ENCODE measurements at places on chromosomes 7 and 10.

GRCh38 chr10:102918817-102919245 is 737 bp downstream of the CNNM2 start:
- DNase-seq = no peak

DNA sequence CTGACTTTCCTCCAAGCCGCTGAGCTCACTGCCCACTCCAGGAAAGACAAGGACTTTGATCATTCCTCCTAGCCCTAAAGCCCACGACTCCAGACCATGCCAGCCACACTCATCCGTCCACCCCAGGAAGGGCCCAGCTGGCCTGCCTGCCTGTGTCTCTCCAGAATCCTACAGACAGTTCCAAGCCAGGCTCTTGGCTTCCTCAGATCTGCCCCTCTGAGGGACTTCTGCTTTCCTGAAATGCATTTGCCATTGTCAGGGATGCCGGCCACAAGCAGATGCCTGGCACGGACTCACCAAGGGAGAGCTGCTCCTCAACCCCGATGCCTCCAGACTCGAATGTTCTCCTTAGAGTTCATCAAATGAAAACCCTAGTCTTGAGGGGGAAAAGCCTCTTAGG is 155.8 kb downstream of the OAT start:
- DNase-seq = no peak

- DNase-seq = no peak
These were observed 8.9 kb upstream of the LRRC18 start for GRCh38 chr10:48948470-48949037.

DNA sequence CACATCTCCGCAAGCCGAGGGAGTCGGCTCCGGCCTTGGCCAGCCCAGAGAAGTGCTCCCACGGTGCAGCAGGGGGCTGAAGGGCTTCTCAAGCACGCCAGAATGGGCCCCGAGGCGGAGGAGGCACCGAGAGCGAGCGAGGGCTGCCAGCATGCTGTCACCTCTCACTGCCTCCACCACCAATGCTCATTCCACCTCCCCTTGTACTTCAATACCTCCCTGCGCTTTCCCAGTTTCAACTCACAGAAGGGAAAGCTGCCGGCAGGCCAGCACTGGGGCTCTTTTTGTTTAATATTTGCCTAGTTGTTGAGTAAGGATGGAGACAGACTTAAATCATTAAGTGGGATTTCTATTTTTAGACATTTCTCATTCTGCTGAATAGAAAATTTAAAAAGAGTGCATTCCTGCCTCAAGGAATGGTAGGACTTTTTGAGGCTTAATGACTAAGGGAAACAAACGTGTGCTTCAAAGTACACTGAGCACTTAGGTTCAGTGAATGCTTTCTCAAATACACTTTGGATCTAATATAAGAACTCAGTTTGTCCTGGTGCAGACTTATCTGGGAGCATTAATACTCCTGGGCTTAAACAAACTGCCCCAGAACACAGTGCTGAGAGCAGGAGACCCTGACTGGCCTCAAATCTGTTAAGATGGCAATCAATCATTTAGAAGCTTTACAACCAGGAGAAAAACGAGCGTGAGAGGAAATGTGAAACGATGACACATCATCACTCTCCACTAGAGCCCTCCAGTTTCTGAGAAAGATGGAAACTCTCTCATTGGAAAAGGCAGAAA is 131.2 kb downstream of the RALA start:
- no peak for DNase-seq

DNA sequence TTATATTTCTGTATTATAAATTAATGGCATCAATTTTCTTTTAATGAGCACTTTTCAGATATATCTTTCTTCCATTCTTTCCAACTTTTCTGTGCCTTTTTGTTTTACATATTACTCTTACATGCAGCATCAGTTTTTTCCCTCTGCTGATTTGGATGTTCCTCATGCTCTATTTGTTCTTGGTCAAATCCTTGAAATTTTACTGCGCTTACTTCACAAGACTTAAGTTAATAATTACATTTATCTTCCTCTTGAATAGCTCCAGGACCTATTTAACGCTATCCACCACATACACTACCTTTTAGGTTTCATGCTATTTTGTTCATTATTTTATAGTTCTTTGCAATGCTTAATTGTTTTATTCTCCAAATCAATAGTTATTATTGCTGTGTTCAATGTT is 97.6 kb upstream of the CTTNBP2 start:
- DNase-seq = no peak

GRCh38 chr10:69960606-69960987 is 92.0 kb upstream of the MACROH2A2 start:
- DNase-seq = no peak

DNA sequence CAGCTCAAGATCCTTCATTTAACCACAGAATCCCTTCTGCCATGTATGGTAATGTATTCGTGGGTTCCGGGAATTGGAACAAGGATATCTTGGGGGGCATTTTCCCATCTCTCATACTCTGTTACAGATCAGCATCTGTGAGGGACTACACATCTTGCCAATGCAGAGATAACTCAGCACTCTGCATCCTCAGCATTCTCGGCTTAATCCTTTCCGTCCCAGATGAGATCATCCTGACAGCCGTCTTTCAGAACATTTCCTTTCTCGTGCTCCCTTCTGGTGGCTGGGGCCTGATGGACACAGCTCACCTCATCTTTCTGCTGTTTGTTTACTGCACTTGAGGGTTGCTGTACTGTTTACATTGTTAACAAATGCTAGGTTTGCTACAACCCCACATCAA is 25.3 kb downstream of the FKBP6 start:
- no peak for DNase-seq

GRCh38 chr7:107035446-107035845 is 9.1 kb upstream of the PRKAR2B start:
- no peak for DNase-seq

GRCh38 chr7:486216-486743 is 33.4 kb downstream of the PDGFA start:
- no peak for DNase-seq

DNA sequence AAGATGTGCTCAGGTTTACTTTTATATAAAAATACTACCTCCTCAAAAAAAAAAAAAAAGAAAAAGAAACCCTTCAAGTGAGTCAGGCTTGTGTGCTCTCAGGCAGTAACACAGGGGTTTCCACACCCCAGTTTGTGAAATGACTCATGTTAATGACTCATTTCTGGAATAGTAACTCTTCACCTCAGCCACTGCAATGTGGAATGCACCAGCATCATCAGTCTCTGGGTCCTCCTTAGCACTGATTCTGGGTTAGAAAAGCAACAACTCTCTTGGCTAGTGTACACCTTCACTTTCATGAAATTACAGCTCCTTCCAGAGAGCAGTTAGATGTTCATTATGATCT is 110.6 kb downstream of the EMX2 start:
- no peak for DNase-seq

DNA sequence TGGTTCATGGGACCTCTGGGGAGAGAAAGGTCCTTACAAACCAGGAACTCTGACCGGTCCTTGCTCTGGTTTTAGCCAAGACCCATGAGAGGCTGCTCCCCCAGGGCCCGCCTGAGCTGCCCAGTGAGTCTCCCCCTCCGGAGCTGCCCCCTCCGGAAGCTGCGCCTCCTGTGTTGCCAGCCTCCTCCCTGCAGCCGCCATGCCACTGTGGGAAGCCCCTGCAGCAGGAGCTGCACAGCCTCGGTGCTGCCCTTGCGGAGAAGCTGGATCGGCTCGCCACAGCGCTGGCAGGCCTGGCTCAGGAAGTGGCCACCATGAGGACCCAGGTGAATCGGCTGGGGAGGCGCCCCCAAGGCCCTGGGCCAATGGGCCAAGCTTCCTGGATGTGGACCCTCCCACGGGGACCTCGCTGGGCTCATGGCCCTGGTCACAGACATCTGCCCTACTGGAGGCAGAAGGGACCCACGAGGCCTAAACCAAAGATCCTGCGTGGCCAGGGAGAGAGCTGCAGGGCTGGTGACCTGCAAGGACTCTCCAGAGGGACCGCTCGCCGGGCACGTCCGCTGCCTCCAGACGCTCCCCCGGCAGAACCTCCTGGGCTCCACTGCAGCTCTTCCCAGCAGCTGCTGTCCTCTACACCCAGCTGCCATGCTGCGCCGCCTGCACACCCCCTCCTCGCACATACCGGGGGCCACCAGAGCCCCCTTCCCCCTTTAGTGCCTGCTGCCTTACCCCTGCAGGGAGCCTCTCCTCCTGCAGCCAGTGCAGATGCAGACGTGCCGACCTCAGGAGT is 40.1 kb downstream of the ZNF467 start:
- no peak for DNase-seq

DNA sequence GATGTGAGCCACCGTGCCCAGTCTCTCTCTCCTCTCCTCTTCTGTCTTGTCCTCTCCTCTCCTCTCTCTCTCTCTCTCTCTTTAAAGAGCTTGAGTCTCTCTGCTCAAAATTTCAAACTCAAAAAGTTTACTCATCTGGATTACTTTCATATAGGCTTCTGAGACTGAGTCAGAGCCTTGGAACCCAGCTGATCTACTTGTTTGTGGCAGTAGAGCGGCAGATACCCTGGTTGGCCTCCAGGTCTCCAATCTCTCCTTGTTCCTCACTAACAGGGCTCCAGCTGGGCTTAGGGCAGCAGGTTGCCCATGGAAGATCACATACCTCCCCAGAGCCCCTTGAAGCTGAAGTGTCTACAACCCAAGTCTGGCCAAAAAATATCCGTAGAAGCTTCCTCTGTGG is 51.0 kb downstream of the HHEX start:
- no peak for DNase-seq

DNA sequence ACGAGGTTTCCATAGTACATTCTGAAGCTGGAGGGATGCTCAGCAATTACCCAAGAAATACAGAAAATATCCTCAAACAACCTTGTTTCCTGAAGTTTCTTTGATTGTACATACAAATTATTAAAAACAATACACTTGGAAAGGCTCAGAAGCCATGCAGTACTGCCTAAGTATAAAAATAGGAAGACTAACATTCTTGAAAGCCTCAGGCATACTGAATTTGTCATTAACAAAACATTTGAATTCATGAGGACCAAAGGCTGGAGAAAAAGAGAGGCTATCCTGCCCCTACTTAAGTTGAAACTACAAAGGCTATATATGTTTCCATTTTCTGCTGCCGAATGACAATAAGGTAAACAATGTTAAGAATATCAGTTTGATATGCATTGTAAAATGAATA is 54.3 kb upstream of the SGCE start:
- no peak for DNase-seq

DNA sequence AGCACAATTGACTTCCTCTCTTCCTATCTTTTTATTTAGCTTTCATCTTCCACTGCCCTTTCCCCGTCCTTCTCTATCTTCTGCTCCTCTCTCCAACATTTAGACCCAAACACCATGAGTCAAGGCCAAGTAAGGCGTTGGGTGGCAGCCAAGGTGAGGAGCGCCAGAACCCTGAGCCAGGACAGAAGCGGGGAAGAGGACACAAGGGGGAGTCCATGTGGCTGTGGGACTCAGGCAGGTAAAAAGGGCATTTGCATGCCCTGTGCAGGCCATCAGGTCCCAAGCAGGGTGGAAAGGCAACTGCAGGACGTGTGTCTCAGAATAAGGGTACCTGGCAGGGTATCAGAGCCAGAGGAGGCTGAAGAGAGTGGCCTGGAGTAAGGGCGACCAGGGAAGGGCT is 192.4 kb upstream of the PFKP start:
- no peak for DNase-seq

GRCh38 chr7:55019191-55019690 is 424 bp downstream of the EGFR start:
- no peak for DNase-seq

- no peak for DNase-seq
These were observed 497 bp upstream of the RAB11FIP2 start for GRCh38 chr10:118047157-118047719.

GRCh38 chr10:5588603-5589002 is 63.8 kb downstream of the CALML3 start:
- no peak for DNase-seq

GRCh38 chr10:52658112-52658511 is 114.5 kb downstream of the MBL2 start:
- no peak for DNase-seq

GRCh38 chr10:287026-287709 is 151.9 kb downstream of the ZMYND11 start:
- DNase-seq = no peak

DNA sequence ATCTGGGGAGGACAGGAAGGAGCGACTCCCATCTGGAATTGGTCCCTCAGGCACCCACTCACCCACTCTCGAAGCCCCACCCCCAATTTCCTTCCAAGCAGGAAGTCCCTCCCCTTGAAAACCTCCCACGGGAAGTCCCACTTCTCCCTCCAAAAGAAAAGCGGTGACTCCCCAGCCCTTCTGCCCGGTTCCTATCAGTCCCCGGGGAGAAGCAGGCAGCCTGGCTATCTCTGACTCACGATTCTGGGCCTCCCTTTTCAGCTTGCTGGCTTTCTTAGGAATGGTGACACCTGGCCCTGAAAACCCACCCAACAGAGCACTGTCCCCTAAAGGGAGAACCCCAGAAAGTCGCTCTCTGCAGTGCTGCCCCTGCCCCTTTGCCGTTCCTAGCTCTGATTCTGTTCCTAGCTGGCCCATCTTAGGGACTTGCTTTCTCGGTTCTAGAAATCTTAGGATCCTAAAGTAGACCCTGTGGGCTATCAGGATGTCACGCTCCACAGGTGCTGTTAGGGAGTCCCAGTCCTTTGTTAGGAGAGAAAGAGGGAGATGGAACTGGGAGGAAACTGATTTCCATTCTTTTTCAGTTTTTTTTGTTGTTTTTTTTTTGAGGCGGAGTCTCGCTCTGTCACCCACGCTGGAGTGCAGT is 6.0 kb downstream of the TSC22D4 start:
- DNase-seq = no peak

- no peak for DNase-seq
These were observed 62.9 kb upstream of the FAM133B start for GRCh38 chr7:92653136-92653535.

DNA sequence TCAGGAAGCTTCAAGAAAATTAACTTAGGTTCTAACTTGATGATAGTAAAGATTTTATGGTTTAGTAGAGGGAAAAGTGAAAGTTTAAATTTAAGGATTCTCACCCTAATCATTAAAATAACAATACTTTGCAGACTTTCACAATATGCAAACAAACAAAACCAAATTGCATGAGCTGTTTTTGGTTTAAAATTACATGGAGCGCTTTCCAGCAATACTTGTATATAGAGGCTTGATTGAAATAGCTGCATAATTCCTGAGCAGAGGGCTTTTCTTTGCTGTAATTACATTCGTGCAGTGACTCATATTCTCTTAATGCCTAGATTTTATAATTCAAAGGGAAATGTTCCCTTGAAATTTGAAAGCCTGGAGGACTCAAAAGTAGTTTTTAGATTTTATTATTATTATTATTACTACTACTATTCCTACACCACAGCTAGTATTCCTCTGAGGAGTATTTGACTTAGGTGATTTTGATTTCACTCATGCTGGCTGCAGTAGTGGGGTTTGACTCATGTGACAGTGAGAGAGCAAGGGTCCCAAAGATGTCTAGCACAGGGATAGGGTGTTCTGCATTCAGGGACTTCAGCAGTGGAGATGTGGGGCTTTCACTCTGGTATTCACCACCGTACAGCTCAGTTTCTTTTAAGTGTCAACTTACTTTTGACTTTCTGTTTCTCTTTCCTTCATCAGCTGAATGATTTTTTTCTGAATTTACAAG is 138.1 kb downstream of the ADAM22 start:
- no peak for DNase-seq

- no peak for DNase-seq
These were observed 20.3 kb upstream of the KLF6 start for GRCh38 chr10:3805201-3805790.

Measured in stimulated activated CD8-positive, alpha-beta memory T cell treated with anti-CD3 and anti-CD28 coated beads, Interleukin-7, amount 100 ng/mL, for 1 hour (primary cell).